Right lobe of liver (tissue), 6 donors: ENCODE measurements at places on chromosomes 6 and 20. TPM values are rescaled to one million over a fixed set of nuclear protein-coding genes. Genes with fewer than 3 reads are reported as not detected.

DNA sequence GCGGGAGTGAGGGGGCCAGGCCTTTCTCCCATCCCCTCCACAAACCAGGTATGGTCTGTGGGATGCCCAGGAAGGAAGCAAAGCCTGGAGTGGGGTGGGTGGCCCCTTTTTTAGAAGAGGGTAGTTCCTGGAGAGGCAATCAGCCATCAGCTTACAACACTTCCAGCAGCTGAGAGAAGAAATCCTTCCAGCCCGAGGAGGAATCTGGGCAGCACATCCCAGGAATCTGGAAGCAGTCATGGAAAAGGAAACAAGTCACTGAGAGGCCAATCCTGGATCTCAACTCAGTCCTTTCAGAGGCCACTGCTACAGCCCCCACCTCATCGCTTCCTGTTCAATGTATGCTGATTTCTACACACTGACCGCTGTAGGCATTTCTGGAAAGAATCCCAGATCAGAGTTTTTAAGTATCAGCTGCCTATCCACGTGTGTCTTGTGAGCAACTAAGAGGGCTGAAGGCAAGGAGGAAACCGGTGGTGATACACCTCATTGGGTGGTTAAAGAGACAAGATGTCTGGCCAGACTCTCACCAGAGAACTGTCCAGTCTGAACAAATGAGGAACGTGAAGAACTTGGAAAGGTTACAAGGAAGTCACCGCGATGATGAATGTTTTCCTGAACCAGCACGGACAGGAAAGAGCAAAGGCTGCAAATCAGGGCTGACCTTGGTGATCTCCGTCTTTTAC is 92.9 kb upstream of the SHLD1 start:
- H3K4me3 ChIP-seq, result no peak overlapping the region
- H3K4me1 ChIP-seq, result no peaks in the 10 kb centered on the region
- no peaks in the 10 kb centered on the region for H3K36me3 ChIP-seq
- DNase-seq, result no peak

DNA sequence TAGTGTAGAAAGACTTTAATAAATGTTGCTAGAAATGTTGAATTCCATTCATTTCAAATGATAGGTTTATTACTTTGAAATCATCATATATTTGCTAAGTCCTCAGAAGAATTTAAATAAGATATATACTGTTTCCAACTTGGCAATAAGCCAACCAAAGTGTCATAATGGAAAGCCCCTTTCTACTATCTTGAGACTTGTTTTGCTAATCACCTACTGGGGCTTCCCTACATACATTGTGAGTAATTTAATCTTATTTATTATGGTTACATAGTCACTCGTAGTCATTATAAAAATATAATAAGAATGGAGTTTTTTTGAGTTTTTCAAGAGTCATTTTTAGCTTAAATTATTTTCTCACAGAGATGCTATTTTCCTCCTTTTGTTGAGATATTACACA is 20.7 kb downstream of the COL19A1 start:
- no peak overlapping the region for H3K4me3 ChIP-seq
- no peaks in the 10 kb centered on the region for H3K36me3 ChIP-seq
- H3K27me3 ChIP-seq, result no peaks in the 10 kb centered on the region
- no peak for DNase-seq
- no peaks in the 10 kb centered on the region for H3K4me1 ChIP-seq
- H3K27ac ChIP-seq, result no peak overlapping the region

GRCh38 chr6:19834858-19835257 is 2.3 kb upstream of the ID4 start:
- H3K4me1 ChIP-seq, result peaks cover 5% of the 10 kb centered on the region
- H3K36me3 ChIP-seq, result no peaks in the 10 kb centered on the region
- H3K4me3 ChIP-seq, result no peak overlapping the region

GRCh38 chr20:25320035-25320800 is 70.4 kb downstream of the ABHD12 start:
- DNase-seq, result peak; percentile 21
- no peak overlapping the region for H3K4me3 ChIP-seq
- H3K27ac ChIP-seq, result no peak overlapping the region
- no peaks in the 10 kb centered on the region for H3K36me3 ChIP-seq

GRCh38 chr20:49583669-49584417 is 15.9 kb upstream of the PTGIS start:
- no peaks in the 10 kb centered on the region for H3K27me3 ChIP-seq
- H3K36me3 ChIP-seq, result no peaks in the 10 kb centered on the region

GRCh38 chr6:169950558-169950957 is 199.1 kb downstream of the ERMARD start:
- no peaks in the 10 kb centered on the region for H3K4me1 ChIP-seq
- DNase-seq, result no peak
- no peak overlapping the region for H3K4me3 ChIP-seq
- H3K36me3 ChIP-seq, result no peaks in the 10 kb centered on the region
- H3K27me3 ChIP-seq, result no peaks in the 10 kb centered on the region

DNA sequence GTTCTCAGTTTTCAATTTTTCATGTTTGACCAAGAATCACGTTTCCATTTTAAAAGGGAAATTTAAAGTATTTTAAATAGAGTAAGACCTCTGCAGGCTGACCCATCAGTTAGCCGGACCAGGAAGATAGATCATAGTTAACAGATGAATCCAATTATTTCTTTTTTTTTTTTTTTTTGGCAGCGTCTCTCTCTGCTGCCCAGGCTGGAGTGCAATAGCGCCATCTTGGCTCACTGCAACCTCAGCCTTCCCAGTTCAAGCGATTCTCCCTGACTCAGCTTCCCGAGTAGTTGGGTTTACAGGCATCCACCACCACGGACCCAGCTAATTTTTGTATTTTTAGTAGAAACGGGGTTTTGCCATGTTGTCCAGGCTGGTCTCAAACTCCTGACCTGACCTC is 256.7 kb upstream of the CNR1 start:
- H3K4me1 ChIP-seq, result no peaks in the 10 kb centered on the region
- no peaks in the 10 kb centered on the region for H3K27me3 ChIP-seq
- no peak overlapping the region for H3K27ac ChIP-seq
- H3K4me3 ChIP-seq, result no peak overlapping the region
- H3K36me3 ChIP-seq, result no peaks in the 10 kb centered on the region

GRCh38 chr6:7461416-7461815 is 71.8 kb downstream of the RIOK1 start:
- DNase-seq, result no peak
- H3K36me3 ChIP-seq, result no peaks in the 10 kb centered on the region
- no peak overlapping the region for H3K4me3 ChIP-seq

GRCh38 chr6:168177103-168177891 is 98.3 kb upstream of the FRMD1 start:
- DNase-seq, result no peak
- no peak overlapping the region for H3K27ac ChIP-seq

GRCh38 chr6:169255643-169256042 is 2.0 kb upstream of the THBS2 start:
- no peaks in the 10 kb centered on the region for H3K4me1 ChIP-seq
- H3K27me3 ChIP-seq, result no peaks in the 10 kb centered on the region
- H3K27ac ChIP-seq, result no peak overlapping the region
- DNase-seq, result no peak

DNA sequence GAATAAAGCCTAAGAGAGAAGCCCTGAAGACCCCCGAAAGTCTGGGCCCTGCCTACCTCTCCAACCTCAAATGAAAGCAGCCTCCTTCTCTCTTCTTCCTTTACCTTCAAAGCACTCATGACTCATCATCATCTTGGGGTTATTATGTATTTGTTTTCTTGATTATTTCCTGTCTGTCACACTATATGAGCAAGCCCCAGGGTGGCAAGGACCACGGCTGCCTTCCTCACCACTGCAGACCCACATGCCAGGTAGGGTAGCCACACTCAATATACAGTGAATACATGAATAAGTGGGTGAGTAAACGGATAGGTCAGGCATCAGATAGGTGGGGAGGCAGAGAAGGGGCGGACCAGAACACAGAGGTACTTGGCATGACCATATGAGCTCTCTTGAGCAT is 8.8 kb downstream of the WFDC3 start:
- no peak overlapping the region for H3K27ac ChIP-seq
- no peaks in the 10 kb centered on the region for H3K36me3 ChIP-seq
- H3K4me3 ChIP-seq, result no peak overlapping the region
- no peaks in the 10 kb centered on the region for H3K4me1 ChIP-seq

DNA sequence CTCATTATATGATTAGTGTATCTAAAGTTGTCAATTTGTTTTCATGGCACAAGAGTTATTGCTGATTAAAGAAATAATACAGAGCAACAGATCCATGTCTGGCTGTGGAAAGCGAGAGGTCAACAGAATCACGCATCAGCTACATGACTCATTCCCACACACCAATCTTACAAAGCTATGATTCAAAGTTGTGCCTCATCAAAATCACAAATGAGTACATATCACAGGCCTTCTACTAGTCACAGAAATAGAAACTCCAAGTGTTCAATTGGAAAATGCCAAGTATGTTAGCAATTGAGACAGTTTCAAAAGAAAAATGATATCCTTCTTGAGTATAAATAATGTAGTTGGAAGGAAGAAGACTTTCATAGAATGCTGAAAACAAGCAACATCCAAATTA is 57.8 kb upstream of the NKAIN2 start:
- DNase-seq, result no peak
- no peaks in the 10 kb centered on the region for H3K36me3 ChIP-seq
- no peak overlapping the region for H3K27ac ChIP-seq

DNA sequence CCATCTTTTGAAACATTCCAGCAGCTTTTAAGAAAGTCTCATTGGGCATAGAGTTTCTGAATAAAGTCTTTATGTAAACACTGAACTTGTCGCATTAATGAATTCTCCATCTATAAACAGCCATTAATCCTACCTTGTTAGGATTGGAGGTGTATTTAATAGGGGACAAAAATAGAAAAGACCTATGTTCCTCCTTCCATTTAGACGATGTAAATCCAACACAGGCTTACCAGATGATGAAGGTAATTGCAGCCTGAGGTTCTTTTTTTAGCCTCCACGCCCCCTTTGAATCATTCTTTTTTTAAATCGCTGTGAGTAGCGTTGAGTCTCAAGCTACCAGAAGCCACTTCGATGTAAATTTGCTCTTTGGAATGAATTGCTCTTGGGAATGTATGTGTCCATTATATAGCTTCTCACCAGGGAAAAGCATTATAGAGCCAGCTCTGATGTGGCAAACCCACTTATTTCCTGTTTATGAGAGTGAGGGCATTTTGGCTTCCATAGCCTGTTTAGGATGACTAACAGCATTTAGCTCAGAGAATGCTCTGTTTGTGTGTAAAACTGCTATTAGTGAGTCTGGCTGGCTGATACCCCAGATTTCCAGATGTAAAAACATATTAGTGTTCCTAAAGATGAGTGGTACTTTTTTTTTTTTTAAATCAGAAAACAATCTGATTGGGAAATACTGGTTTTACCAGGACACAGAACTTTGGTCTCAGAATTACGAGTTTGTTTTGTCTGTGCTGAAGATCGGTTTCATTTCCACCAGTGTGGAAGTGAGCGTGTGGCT is 74.9 kb upstream of the CLDN20 start:
- no peaks in the 10 kb centered on the region for H3K4me1 ChIP-seq
- H3K4me3 ChIP-seq, result no peak overlapping the region
- DNase-seq, result no peak
- H3K27ac ChIP-seq, result peak overlapping the region; percentile 41
- no peaks in the 10 kb centered on the region for H3K27me3 ChIP-seq

DNA sequence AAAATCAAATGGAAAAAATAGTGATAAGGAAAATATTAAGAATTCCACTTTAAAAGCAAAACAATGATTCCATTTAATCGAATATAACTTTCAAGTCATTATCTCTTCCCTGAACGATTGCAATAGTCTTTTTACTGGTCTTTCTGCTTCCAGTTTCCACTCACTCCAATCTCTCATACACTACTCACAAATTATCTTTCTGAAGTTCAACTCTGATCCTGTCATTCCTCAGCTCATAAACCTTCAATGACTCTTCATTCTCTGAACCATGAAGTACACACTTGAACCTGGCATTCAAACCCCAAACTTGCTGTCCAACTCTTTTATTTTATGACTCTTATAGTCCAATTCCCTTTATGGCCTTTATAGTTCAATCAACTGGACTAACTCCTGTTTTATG is 304.1 kb upstream of the TCF21 start:
- H3K4me3 ChIP-seq, result no peak overlapping the region
- no peaks in the 10 kb centered on the region for H3K27me3 ChIP-seq
- DNase-seq, result no peak
- no peaks in the 10 kb centered on the region for H3K36me3 ChIP-seq

GRCh38 chr20:62652894-62653305 is 10.6 kb downstream of the SLCO4A1 start:
- H3K36me3 ChIP-seq, result no peaks in the 10 kb centered on the region
- no peak for DNase-seq
- H3K4me3 ChIP-seq, result peak overlapping the region; percentile 45

GRCh38 chr6:73180076-73180738 is 45.1 kb downstream of the KHDC1L start:
- no peaks in the 10 kb centered on the region for H3K36me3 ChIP-seq
- no peak overlapping the region for H3K4me3 ChIP-seq
- H3K27me3 ChIP-seq, result no peaks in the 10 kb centered on the region
- H3K4me1 ChIP-seq, result no peaks in the 10 kb centered on the region

GRCh38 chr20:21505161-21505809 is 8.6 kb downstream of the NKX2-2 start:
- no peaks in the 10 kb centered on the region for H3K4me1 ChIP-seq
- DNase-seq, result peak; percentile 83
- no peaks in the 10 kb centered on the region for H3K36me3 ChIP-seq

- H3K4me3 ChIP-seq, result no peak overlapping the region
- H3K27me3 ChIP-seq, result no peaks in the 10 kb centered on the region
- H3K36me3 ChIP-seq, result no peaks in the 10 kb centered on the region
- DNase-seq, result no peak
- no peaks in the 10 kb centered on the region for H3K4me1 ChIP-seq
These were observed 738.6 kb downstream of the C6orf118 start for GRCh38 chr6:164570801-164571200.

GRCh38 chr6:163340201-163340887 is 74.2 kb upstream of the QKI start:
- H3K27ac ChIP-seq, result no peak overlapping the region
- no peaks in the 10 kb centered on the region for H3K4me1 ChIP-seq
- no peaks in the 10 kb centered on the region for H3K36me3 ChIP-seq
- H3K4me3 ChIP-seq, result no peak overlapping the region

- no peak overlapping the region for H3K27ac ChIP-seq
- no peaks in the 10 kb centered on the region for H3K4me1 ChIP-seq
- no peaks in the 10 kb centered on the region for H3K36me3 ChIP-seq
- H3K4me3 ChIP-seq, result no peak overlapping the region
- H3K27me3 ChIP-seq, result no peaks in the 10 kb centered on the region
These were observed 14.8 kb upstream of the VAPB start for GRCh38 chr20:58374027-58374850.

- no peaks in the 10 kb centered on the region for H3K27me3 ChIP-seq
- no peak for DNase-seq
- H3K4me3 ChIP-seq, result no peak overlapping the region
These were observed 14.9 kb upstream of the HDDC2 start for GRCh38 chr6:125316621-125317020.

SLC24A3 gene
- total RNA-seq, result 0.39 TPM

NKX2-4 gene
- total RNA-seq, result not detected

NMBR gene
- not detected for total RNA-seq

BPIFB2 gene
- not detected for total RNA-seq

PTCRA gene
- total RNA-seq, result not detected

PI16 gene
- total RNA-seq, result not detected

PERP gene
- 52.2 TPM for total RNA-seq

LGSN gene
- total RNA-seq, result not detected

GCNT2 gene
- 6.6 TPM for total RNA-seq

NRSN2 gene
- 1.6 TPM for total RNA-seq

ULBP3 gene
- 1.7 TPM for total RNA-seq
